Left kidney (tissue), 8 donors: ENCODE measurements at places on chromosomes 2 and 18.

- no peak for DNase-seq
Measured at GRCh38 chr18:56775701-56776100, 124.5 kb downstream of the WDR7 start.

GRCh38 chr2:241393524-241394196, 37.6 kb downstream of the FARP2 start:
- no peak for DNase-seq

- DNase-seq, result no peak
Measured at GRCh38 chr2:217599906-217600305, 402.9 kb downstream of the TNS1 start.

DNA sequence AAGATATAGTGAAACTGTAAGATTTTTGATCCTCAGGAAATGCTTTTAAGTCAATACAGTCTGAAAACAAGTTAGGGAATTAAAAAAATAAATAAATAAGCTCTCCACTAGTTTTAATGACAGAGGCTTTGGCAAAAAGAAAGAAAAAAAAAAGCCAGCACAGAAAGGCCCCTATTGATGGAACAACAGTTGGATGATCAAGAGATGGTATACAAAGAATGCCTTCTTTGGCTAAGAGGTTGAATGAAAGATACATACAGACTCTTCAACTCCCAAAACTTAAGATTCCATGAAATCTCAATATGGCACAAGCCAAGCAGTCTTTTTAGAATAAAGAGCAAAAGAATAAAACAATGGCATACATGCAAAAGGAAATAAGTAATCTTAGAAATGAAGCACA, 64.0 kb upstream of the GALNT5 start:
- DNase-seq, result no peak

GRCh38 chr2:13669607-13670006, 952.9 kb downstream of the TRIB2 start:
- no peak for DNase-seq

- no peak for DNase-seq
Measured at GRCh38 chr2:170030040-170030439, 147.9 kb upstream of the MYO3B start.

GRCh38 chr2:201255408-201256033, 4.8 kb upstream of the CASP8 start:
- DNase-seq, result no peak

DNA sequence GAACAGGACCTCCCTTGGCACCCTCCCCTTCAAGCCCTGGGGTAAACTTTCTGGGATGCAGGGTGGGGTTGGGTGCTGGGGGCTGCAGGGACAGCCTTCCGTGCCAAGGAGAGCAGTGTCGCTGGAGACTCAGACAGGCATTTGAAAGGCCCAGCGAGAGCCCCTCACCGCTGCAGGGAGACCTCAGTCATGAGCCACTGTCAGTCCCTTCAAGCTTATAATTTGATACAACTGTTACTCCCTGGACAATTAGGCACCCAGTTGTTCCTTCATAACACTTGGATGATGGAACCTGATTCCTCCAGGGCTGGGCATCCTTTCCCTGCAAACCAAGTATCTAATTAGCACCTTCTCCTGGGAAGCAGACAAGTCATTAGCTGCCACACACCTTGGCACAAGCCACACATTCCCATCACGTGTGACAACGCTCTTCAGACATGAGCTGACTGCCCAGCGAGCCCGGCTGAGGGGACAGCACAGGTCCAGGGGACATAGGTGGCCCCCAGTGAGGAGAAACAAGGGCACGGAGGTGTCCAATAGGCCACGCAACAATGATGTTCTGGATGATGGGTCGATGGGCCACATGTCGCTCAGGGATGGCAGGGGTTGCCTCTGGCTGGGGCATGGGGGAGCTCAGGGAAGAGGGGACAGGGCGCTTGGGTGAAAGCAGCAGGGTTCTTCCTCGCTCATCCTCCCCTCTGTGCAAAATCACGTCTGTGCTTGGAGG, 59.6 kb downstream of the KCNF1 start:
- no peak for DNase-seq

- no peak for DNase-seq
Measured at GRCh38 chr2:120454654-120455385, 108.9 kb downstream of the INHBB start.

DNA sequence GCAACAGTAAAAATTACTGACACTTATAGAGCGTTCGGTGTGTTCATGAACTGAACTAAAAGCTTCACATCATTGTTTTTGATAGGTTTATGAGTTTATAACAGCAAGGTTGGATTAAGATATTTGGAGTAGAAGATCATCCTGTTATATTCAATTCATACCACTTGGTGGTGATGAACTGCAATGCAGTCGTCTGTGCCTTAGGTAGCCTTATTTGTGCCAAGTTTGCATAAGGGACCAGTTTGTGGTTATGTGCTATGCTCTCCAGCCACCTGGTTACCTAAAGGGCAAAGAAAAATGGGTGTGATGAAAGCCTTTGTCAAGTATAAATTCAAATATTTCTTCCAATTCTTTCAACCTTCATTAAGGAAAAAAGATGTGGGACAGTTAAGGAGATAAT, 150.9 kb upstream of the KCNH7 start:
- DNase-seq, result no peak

GRCh38 chr18:7370375-7370774, 139.5 kb downstream of the LRRC30 start:
- no peak for DNase-seq

- no peak for DNase-seq
Measured at GRCh38 chr2:49845671-49846070, 691.4 kb upstream of the FSHR start.

GRCh38 chr18:35515460-35516130, 17.8 kb upstream of the INO80C start:
- DNase-seq, result no peak

- DNase-seq, result no peak
Measured at GRCh38 chr2:64327510-64328414, 126.2 kb upstream of the LGALSL start.

GRCh38 chr2:70083344-70084156, 3.7 kb upstream of the PCBP1 start:
- DNase-seq, result no peak

DNA sequence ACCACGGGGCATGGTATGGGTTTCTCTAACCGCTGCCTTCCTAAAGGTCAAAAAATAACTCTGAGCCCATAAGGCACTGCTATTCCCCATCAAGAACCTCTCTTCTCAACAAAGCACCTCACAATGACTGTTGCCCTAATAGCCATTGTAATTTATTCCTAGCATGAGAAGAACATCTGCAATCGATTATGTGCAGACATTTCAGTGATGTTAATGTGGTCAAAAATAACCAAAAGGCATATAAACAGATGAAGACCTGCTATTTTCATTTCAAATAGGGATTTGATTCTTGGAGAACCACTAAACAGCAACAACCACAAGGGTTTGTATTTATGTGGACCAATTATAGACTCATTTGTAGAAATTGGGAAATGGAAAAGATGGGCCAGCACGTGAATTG, 356.6 kb downstream of the FBXO15 start:
- no peak for DNase-seq

DNA sequence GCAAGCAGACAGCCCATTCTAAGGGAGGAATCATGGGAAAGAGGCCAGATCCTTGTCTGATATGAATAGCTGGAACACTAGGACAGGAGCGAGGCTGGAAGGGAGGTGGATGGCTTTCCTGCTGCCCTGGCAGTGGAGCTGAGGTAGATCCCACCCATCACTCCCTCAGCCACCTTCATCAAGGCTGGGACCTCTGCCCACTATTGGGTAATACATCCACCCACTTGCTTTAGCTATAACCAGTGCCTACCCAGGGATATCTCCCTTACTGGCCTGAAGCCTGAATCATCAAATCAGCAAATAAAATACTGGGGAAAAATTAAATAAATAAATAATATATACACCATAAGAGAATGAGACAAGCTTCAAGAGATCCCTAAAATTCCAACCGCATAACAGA, 183.2 kb upstream of the KYNU start:
- no peak for DNase-seq

GRCh38 chr18:62721839-62722795, 6.8 kb downstream of the PHLPP1 start:
- no peak for DNase-seq

DNA sequence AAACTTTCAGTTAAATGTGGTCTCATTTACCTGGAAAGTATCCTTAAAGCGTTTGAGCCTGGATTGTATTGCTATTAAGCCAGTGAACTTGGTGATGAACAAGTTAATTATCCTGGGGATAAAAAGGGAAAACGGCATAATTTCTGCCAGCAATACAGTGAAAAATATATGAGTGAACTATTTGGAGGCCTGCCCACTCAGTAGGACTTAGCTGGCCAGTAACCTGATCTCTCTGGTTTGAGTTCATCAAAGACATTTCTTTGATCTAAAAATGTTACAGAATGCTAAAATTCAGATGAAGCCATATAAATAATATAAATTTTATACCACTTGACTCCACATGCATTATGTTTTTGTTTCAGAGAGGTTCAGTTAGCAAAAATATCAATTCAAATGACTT, 241.1 kb upstream of the VWC2L start:
- no peak for DNase-seq

GRCh38 chr2:43484323-43484930, 111.4 kb downstream of the THADA start:
- DNase-seq, result peak; percentile 90

DNA sequence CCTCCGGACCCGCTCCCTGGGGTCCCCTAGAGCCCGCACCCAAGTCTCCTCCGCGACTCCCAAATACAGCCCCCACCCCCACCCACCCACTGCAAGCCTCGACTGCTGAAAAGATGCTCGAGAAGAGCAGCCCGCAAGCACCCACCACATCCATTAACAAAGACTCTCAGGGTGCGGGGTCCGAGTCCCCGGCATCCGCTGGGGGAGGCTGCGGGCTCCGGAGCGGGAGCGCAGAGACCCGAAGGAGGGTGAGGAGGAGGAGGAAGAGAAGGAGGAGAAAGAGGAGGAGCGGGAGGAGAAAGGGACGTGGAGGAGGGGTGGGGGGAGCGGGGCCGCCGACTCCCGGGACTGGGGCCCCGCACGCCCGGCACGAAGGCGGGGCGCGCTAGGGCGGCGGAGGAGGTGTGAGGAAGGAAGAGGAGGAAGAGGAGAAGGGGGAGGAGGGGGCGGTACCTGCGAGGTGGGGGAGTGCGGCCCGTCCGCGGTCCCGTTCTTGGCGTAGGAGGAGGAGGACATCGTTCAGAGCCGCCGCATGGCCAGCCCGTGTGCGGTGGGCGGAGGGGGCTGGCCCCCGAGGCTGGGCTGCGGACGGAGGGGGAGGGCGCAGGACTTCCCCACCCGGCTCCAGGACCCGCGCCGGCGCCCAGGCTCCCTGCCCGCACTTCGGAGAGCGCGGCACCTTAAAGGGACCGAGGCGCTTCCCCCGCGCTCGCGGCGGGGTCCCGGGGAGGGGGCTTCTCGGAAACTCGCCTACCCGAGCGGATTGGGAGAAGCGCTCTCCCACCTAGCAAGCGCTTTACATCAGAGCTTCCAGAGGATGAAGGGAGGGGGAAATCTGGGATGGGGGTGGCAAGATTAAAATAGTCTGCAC, at the start of gene CACNB4:
Gene CACNB4, minus strand, starts transcription at position 549 of the 871 bp plus-strand sequence.
- peak; percentile 30 for DNase-seq

DNA sequence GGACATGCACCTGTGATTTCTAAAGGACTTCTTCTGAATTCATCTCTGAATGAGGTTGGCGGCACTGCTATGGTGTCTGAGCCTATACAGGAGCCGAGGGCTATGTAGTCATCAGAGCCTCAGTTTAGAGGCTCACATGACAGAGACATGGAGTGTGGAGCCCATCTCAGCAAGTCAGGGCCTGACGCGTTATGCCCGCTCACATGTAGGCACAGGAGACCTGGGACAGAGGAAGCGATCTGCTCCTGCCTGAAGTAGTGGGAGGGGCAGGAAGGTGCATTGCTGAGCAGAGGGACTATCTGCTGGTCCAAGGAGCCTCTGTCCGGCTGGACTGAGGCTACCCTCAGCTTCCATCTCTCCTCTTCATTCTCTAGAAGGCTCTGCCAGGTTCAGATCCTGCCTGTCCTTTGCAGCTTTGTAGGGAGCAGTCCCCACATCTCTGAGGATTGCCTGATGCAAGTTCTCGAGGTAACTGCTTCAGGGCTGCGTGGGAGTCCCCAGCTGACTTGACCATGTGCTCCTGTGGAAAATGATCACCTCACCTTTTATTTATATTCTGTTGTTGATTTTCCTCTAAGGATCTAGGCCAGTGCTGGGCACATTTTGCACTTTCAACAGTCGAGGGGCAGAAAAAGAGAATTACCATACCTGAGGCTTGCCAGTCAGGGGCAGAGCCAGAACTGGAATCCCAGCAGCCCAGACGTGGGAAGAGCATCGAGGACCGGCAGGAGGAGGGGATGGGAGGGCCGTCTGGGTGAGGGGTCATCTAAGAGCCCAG, 16.6 kb downstream of the KLHL29 start:
- no peak for DNase-seq

DNA sequence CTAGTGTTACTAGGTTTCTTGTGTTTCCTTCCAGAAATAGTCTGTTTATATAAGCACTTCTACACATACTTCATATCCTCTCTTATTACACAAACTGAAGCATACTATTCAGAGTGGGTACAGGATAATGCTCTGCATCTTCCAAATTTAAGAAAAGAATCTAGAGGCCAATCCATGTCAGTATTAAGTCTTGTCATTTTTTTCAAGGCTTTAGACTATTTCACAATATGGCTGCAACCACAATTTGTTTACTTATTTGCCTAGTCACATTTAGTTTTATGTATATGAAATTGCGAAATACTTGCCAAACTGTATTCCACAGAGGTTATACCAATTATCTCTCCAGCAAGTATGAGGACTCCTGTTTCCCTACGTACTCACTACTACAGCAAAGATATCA, 27.9 kb downstream of the IWS1 start:
- DNase-seq, result no peak

- no peak for DNase-seq
Measured at GRCh38 chr2:171762879-171763573, 75.8 kb downstream of the DYNC1I2 start.

- DNase-seq, result no peak
Measured at GRCh38 chr2:126802316-126802715, 96.4 kb upstream of the TEX51 start.

DNA sequence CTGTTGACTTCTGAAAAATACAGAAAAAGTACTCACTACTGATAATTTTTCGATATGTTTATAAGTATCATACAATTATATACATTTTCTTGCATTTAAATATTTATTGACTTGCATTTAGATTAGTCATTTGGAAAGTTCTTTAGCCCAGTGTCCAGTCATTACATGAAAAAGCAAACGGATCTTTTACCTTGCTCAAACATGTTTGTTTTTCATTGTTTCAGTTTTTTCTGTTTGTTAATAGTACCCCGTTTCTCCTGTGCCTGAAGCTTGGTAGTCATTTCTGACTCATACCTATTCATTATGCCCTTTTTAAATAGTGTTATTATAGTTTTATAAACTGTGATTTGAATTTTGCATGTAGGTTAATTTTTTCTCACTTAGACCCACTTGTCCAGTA, 28.1 kb downstream of the CEP192 start:
- DNase-seq, result no peak

- DNase-seq, result no peak
Measured at GRCh38 chr18:24474406-24474805, 14.0 kb downstream of the HRH4 start.
